ENCODE measurements at places on chromosomes 13 and 19.

- no peak for DNase-seq
Observed at GRCh38 chr13:80171096-80171495, 169.8 kb downstream of the SPRY2 start.

GRCh38 chr13:28494778-28495537 lies at the start of gene FLT1:
TSS of gene FLT1 (minus strand) at chr13:28495128. CDS start at chr13:28494843, 285 bp downstream.
- peak; percentile 38 for DNase-seq

GRCh38 chr19:27777726-27778125 lies 1435.2 kb downstream of the UQCRFS1 start:
- DNase-seq = no peak

DNA sequence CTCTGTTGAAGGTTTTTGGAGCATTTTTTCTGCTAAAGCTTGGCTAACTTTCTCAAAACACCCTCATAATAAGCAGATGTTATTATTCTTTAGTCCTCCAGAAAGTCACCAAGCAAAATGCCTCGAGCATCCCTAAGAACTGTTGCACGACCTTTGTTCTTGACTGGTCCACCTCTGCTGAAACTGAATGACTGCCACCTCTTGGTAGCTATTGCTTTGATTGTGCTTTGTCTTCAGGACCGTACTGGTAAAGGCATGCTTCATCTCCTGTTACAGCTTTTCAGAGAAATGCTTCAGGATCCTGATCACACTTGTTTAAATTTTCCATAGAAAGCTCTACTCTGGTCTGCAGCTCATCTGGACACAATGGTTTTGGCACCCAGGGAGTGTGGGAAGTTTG lies 254.8 kb downstream of the DCT start:
- no peak for DNase-seq

DNA sequence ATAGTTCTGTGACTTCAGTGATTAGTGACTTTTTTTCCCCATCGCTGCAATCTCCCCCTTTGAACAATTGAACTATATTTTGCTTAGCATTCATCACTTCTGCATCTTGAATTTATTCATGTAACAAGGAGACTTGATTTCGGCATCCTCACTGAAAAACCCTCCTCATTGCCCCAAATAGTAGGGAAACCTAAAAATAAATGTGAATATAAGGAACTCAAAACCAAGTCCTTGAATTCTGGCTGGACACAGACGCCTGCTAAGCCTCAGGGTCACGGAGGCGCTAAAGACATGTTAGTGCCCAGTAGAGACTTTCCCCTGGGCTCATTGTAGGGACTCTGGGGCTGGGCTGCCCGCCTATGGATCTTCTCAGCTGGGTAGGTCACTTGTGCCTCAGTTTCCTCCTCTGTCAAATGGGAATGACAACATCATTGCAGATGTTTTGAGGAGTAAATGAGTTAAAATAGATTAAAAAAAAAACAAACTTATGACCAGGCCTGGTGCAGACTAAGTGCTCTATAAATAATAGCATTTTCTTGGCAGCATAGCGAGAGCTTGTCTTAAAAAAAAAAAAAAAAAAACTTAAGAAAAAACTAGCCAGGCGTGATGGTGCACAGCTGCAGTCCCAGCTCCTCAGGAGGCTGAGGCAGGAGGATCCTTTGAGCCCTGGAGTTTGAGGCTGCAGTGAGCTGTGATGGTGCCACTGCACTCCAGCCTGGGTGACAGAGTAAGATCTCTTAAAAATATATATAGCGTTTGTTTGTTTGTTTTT lies 1.8 kb upstream of the ADGRE5 start:
- no peak for DNase-seq

GRCh38 chr19:36149673-36150406 lies 2.4 kb downstream of the COX7A1 start:
- no peak for DNase-seq

DNA sequence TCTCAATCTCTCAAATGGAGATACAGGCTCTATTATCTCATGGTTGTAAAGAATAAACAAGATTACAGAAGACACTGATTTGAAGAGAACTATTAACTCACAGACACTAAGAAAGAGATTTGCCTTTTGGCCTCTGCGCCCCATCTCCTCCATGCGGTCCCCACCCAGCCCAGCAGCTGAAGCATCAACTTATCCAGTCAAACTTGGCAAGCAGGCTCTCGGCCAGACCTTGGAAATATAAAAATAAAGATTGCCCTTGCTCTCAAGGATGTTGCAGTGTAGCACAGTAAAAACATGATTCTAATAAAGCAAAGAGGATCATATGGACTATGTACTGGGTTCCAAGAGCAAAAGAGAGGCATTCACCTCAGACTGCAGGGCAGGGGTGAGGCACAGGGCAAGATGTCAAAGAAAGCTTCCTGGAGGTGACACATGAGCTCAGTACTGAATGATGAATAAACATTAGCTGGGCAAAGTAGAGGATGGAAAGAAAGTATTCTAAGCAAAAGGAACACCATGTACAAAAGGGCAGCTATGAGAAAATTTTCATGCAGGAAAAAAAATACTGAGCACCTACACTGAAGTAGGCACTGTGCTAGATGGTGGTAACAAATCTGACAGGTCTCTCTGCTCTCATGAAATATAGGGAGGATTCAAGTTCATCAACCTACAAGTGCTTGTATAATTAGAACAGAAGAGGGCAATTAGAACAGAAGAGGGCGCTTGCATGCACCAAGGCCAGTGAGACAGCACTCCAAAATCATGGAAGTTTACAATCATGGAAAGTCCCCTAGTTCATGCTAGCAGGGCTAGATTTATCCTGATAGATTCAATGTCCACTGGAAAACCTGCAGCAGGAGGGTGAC lies 85.0 kb downstream of the SACS start:
- no peak for DNase-seq

DNA sequence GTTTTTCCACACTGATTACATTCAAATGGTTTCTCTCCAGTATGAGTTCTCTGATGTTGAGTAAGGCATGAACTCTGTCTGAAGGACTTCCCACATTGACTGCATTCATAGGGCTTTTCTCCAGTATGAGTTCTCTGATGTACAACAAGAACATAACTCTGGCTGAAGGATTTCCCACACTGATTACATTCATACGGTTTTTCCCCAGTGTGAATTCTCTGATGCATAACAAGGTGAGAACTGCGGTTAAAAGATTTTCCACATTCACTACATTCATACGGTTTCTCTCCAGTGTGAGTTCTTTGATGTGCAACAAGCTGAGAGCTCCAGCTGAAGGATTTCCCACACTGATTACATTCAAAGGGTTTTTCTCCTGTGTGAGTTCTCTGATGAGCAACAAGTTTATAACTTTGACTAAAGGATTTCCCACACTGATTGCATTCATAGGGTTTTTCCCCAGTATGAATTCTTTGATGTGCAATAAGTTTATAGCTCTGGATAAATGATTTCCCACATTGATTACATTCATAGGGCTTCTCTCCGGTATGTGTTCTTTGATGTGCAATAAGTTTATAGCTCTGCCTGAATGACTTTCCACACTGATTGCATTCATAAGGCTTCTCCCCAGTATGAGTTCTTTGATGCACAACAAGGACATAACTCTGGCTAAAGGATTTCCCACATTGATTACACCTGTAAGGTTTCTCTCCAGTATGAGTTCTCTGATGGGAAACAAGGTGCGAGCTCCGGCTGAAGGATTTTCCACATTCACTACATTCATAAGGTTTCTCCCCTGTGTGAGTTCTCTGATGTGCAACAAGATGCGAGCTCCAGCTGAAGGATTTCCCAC lies 23.5 kb downstream of the ZNF180 start:
- no peak for DNase-seq

GRCh38 chr13:64639206-64639605 lies 2590.9 kb downstream of the PCDH9 start:
- DNase-seq = no peak

DNA sequence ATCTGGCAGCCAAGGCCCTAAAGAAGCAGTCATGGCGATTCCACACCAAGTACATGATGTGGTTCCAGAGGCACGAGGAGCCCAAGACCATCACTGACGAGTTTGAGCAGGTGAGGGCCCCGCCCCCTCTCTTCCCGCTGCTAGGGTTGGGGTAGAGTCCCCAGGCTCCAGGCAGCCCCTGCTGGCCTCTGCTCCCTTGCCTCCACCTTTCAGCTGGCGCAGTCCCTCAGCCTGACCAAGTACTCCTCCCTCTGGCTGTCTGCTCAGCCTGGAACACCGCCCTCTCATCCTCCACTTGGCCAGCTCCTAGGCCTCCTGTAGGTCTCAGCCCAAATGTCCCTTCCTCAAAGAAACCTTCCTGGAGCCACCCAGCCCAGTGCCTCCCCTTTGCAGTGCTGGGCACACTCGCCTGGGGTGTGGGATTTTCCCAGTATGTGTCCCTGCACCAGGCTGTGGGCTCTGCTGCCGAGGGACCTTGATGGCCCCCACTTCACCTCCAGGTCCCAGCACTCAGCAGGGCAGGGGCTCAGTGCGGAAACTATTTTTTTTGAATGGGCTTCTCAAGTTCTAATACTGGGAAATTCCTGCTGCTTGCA lies 5.7 kb downstream of the LENG1 start:
- no peak for DNase-seq

DNA sequence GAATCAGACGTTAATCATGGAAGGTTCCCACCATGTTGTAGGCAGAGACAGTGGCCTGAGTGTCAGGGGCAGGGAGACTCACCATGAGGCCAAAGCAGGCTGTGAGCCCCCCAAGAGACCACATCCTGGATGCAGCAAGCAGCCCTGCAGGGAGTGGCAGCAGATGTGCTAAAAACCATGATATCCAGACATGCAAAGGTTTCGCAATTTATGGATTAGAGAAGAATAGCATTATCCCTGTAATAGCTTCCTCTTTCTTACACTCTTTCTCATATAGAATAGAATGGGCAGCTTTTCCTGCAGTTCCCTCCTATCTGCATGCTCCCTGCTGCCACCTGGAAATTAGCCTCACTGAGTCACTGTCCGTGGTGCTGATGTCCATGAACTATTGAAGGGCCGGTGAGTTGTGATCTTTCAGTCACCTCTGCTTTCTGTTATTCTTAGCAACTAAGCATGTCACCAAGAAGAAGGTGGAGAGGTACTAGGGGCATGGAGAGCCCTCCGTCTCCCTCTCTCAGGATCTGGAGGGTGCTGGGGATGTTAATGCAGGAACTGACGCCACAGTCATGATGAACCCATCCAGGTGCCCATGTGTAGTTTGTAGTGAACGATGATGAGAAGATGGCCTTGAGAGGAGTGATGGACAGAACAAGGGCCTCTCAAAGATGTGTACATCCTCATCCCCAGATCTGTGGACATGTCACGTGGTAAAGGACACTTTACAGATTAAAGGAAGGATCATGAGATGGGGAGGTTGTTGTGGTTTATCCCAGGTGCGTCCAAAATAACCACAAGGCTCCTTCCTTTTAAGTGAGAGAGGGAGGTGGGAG lies 9.9 kb downstream of the CEACAM4 start:
- no peak for DNase-seq

DNA sequence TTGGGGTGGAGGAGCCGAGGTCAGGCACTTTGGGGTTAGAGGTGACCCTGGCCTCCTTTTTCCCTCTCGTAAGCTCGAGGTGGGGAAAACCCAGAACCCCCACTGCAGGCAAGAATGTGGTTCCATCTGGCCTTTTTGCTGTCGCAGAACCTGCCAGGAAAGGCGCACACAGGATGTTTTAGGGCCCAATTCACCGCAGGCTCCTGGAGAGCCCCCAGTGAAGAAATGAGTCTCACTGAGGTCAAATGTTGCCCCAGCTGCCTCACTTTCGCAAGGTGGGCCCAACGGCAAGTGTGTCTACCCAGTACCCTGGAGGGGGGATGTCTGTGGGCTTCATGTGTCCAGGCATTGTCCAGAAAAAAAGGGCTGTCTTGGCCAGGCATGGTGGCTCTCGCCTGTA lies 61.8 kb downstream of the PEX11G start:
- peak; percentile 15 for DNase-seq

DNA sequence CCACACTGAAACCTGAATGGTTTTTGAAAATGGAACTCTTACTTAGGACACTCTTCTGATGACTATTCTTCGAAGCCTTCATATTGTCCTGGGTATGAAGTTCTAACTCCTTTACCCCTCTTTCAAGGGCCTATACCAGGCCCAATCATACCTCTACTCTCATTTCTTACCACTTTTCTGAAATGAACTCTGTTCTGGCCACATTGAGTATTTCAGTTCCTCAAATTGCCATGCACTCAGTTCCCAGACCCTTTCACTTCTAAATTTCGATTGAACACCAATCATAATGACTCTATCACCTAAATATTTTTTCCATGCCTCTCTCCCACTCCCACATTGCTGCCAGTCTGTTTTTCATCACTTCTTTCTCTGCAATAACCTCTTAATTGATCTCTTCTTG lies 53.7 kb downstream of the LACC1 start:
- DNase-seq = no peak

- no peak for DNase-seq
Observed at GRCh38 chr19:41425174-41426115, 1.7 kb downstream of the B3GNT8 start.

GRCh38 chr13:34816245-34816884 lies 125.7 kb upstream of the NBEA start:
- no peak for DNase-seq

GRCh38 chr13:38012096-38012495 lies 142.5 kb upstream of the TRPC4 start:
- DNase-seq = no peak

DNA sequence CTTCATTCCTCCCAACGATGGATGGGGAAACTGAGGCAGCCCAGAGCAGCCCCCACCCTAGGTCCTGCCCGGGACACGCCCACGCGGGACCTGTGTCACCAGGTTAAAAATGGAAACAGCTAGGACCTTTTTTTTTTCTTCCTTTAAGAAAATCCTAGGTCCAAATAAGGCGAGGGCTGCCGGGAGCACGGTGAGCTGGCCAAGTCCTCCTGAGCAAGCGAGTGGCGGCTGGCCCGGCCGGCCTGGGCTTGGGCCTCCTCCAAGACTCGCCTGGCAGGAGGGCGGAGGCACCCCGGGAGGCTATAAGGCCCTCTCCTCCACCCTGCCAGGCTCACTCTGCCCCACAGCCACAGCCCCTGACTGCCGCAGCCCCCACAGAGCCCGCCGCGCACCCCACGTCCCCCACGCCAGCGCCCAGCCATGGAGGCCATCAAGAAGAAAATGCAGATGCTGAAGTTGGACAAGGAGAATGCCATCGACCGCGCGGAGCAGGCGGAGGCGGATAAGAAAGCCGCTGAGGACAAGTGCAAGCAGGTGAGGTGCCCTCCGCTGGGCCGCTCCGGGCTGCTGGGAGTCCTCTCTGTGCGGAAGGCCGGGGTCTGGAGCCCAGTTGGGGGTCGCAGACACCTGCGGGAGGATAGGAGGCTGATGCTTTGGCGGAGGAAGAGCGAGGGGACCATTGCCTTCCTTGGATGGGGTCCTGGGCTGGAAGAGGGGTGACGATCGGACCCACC lies 8.9 kb upstream of the TPM4 start:
- no peak for DNase-seq

GRCh38 chr13:48567515-48568369 lies 34.9 kb upstream of the RCBTB2 start:
- DNase-seq = no peak

DNA sequence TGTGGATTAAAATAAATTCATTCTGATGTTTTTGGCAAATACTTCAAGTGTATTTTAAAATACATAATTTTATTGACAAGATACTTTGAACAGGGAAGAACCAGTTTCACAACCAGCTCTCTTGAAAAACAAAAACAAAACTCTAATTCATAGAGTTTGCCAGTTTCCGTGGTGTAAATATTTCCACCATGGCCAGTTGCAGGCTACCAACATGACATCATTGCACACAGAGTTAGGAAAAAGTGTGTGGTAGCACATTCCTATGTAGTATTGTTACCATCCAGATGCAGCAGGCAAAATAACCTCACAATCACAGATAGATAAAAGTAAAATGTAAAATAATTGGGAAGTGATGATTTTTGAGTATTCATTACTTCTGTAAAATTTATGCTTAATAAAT lies 7.7 kb upstream of the RNF113B start:
- no peak for DNase-seq

Data from stimulated activated CD4-positive, alpha-beta T cell treated with anti-CD3 and anti-CD28 coated beads, Interleukin-2, amount 100 ng/mL, for 48 hours (primary cell).